ENCODE measurements at places on chromosomes 5 and 9.

GRCh38 chr5:160213537-160213936, 15.8 kb upstream of the FABP6 start:
- DNase-seq: no peak

- DNase-seq: no peak
Observed at GRCh38 chr9:107895501-107896001, 406.0 kb upstream of the KLF4 start.

DNA sequence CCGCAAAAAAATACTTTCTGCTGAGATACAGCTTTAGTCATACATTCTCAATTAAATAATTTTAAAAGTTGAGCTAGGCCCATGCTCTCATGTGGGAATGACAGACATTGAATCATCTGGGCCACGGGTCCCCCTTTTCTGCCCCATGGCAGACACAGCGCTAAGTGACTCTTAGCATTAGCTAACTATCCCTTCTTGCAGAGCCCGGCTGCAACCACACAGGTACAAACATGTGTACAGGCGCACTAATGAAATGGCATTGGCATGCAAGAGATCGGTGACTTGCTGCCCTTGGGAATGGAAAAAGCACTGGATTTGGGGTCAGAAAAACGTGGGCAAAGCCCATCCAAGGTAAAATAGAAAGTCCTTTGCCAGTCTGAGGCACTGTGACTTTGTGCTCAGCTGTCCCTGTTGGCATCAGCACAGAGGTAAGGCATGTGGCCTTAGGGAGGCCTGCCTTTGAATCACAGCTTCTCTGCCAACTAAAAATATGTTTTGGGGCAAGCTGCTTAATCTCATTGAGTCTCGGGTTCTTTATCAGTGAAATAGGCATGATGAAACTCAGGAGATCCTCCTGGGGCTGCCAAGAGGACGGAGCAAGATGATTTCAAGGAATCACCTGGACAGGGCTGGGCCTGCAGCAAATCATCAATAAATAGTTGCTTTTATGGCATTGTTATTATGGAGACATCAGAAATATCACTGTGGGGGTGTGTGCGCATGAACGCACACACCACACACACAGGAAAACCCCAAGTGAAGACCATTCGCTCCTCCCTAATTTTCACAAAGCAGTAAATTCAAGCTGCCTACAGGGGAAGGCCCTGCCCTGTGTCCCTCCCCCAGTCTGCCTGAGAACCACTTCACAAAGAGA, 54.2 kb downstream of the WHRN start:
- no peak for DNase-seq

GRCh38 chr5:174642816-174643405, 81.5 kb upstream of the MSX2 start:
- no peak for DNase-seq

GRCh38 chr5:173243831-173244305, 8.9 kb upstream of the NKX2-5 start:
- no peak for DNase-seq

- no peak for DNase-seq
Observed at GRCh38 chr9:76605321-76605900, 146.4 kb downstream of the GCNT1 start.

- DNase-seq: no peak
Observed at GRCh38 chr5:36208786-36209185, 32.9 kb downstream of the NADK2 start.

GRCh38 chr9:19683715-19684114, 105.1 kb downstream of the SLC24A2 start:
- DNase-seq: no peak

GRCh38 chr9:17021387-17021970, 113.4 kb upstream of the CNTLN start:
- DNase-seq: no peak

DNA sequence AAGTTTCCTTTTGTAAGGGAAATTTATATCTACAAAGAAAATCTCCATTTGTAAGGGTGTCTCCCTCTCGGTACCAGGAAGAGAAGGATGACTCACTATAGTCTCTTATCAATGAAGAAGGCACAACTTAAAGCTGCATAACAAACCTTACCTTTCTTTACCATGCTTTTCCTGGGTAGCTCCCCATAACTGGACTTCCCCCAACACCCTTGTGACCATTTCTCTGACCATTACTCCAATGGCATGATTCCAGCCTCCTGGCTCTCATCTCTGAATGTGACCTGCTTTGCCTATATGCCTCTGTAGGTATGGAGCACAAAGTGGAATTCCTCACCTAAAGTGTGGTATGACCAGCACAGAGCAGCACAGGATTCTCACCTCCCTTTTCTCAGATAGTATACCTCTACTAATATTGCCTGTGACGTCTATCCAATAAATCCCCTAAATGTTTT, 62.8 kb downstream of the GNA14 start:
- no peak for DNase-seq

GRCh38 chr5:148381906-148382305, 1.9 kb upstream of the FBXO38 start:
- DNase-seq: no peak

- peak; percentile 49 for DNase-seq
Observed at GRCh38 chr9:69027355-69028097, 8.0 kb upstream of the FXN start.

DNA sequence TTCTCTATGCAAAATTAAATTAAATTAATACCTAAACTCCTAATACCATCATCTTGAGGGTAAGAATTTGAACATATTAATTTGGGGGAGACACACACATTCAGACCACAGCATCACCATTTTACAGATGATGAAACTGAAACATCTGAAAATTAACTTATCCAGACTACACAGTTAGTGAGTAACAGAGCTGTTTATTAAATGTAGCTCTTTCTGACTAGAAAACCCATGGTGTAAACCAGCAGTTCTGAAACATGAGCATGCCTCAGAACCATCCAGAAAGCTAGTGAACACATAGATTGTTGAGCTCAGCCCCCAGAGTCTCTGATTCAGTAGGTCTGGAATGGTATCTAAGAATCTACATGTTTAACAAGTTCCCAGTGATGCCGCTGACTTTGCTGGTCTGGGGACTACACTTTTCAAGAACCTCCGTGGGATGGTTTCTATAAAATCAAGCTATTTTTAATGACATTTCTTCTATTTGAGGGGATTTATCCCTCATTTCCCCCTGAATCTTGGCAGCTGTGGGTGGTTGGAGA, 113.5 kb downstream of the RORB start:
- no peak for DNase-seq

DNA sequence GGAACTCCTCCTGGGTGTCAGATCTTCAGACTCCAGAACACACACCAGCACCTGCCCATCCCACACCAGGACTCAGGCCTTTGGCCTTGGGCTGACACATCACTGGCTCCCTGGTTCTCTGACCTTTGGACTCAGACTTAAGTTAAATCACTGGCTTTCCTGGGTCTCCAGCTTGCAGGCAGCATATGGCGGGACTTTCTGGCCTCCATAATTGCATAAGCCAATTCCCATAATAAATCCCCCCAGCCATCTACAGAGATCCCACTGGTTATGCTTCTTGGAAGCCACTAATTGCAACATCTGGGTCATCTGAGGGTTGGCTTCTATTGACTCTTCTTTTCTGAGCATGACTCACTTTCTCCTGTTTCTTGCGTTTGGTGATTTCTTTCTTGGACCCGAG, 80.3 kb upstream of the SARDH start:
- no peak for DNase-seq

DNA sequence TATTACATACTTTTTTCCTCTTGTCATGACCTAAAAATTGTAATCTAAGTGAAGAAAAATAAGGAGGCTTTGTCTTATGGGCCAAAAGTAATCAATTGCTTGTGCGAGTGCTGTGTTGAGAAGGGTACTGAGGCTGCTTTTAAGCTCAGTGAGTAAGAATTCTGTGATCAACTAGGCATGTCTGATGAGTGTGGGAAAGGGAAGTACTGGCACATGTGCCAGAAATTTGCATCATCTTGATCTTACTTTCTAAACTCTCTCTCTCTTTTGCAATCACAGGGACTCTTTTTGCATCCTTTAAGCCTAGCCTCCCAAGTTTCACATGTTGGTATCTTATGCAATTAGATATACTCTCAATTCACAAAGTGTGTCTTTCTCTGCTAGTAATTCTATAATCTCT, 329.9 kb downstream of the KIF4B start:
- no peak for DNase-seq

DNA sequence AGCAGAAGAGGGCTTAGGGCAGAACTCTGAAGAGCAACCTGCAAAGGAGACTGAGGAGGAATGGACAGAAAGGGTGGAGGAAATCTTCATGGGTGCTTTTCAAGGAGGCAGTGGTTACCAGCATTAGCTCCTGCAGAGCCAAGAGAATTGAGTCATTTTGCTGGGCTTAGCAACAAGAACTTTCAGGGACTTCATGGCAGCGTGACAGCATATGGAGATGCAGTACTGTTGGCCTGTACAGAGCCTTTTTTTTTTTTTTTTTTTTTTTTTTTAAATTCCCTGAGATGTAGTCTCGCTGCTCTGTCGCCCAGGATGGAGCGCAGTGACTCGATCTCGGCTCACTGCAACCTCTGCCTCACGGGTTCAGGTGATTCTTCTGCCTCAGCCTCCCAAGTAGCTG, 296.0 kb upstream of the DMRT1 start:
- DNase-seq: no peak

- no peak for DNase-seq
Observed at GRCh38 chr5:168011096-168011495, 280.3 kb upstream of the WWC1 start.

DNA sequence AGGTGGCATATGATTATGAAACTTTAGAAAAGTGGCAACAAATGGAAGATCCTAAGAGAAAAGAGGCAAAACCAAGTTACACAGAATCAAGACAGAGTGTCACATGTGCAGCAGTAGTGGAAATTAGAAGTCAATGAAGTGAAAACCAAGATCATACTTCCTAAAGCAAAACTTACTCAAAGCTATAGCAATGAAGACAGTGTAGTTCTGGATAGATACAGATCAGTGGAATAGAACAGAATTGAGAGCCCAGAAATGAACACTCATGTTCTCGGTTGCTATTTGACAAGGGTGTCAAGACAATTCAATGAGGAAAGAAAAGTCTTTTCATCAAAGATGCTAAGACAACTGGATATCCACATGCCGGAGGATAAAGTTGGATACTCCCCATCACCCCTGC, 43.5 kb downstream of the NAA35 start:
- no peak for DNase-seq

- DNase-seq: no peak
Observed at GRCh38 chr9:110157823-110158664, 49.9 kb downstream of the C9orf152 start.

GRCh38 chr9:27785714-27786100, 212.4 kb upstream of the C9orf72 start:
- no peak for DNase-seq

- DNase-seq: no peak
Observed at GRCh38 chr9:90546200-90546599, 96.4 kb downstream of the DIRAS2 start.

GRCh38 chr5:96252596-96252995, 180.5 kb downstream of the PCSK1 start:
- DNase-seq: no peak

GRCh38 chr5:33685873-33686755, 205.7 kb downstream of the ADAMTS12 start:
- no peak for DNase-seq

- DNase-seq: no peak
Observed at GRCh38 chr5:17727098-17727497, 92.8 kb downstream of the TAF11L14 start.

DNA sequence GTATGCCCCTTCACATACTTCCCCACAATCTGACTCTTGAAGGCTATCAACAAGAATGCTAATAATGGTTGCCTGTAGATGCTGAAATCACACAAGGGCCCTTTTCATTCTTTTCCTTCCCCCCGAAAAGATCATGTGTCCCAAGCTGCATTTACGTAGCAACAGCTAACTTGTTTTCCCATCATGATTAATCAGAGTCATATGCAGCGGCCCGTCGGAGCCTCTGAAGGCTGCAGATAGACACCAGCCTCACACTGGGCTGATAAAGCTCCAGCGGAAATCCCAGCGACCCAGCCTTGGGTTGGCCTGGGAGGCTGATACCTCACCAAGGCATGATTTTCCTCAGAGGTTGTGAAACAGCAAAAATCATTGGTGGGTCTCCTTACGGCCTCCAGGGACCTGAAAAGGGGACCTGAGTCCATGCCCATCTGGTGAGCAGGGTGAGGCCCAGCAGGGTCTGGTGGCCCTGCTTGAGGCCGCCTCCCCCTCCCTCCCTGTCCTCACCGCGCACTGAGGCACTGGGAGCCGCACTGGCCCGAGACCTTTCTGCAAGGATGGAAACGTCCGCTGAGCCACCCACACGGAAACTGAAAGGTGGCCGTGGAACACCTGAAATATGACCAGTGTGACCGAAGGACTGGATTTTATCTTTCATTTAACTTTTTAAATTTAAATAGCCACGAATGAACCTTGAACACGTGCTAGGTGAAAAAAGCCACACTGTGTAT, 114.2 kb upstream of the PHYKPL start:
- no peak for DNase-seq

- DNase-seq: no peak
Observed at GRCh38 chr5:179765400-179765799, 28.4 kb upstream of the LTC4S start.

DNA sequence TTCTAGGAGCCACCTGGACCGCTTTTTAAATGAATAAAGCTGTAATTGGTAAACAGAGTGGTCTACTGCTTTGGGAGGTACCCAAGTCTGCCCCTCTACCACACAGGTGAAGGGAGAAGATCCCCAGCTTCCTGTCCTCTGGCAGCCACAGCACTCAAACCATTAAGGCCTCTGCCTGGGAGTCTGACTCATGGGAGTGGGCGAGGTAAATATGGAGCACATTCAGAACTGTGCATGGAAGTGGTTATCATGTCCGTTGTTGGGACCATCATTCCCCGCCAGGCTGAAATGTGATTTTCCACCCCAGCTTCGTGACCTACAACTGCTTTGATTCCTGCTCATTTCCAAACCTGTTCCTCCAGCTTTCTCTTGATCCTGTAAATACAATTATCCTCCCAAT, 59.5 kb upstream of the ALDH1B1 start:
- DNase-seq: no peak

DNA sequence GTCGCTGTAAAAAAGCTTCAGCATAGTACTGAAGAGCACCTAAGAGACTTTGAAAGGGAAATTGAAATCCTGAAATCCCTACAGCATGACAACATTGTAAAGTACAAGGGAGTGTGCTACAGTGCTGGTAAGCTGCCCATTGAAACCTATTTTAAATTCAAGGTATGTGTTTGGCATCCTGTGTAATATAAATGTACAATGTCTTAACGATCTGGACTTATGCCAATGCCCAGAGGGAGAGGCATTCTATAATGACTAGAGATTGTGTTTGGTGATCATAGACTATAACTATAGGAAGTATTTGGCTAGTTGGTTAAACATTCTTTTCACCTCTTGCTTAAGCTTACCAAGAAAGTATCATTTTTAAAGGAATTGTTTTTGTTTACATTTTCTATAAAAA, 95.7 kb downstream of the INSL6 start:
- DNase-seq: no peak

Data from activated CD4-positive, alpha-beta T cell treated with anti-CD3 and anti-CD28 coated beads for 48 hours (primary cell).